ENCODE measurements at places on chromosomes 6 and 20. TPM values are rescaled to one million over a fixed set of nuclear protein-coding genes. Genes with fewer than 3 reads are reported as not detected.

- no peak for DNase-seq
Measured at GRCh38 chr6:135820340-135820739, 31.2 kb upstream of the PDE7B start.

The BPIFA1 gene
- total RNA-seq, result not detected

The ID4 gene
- 4.3 TPM for total RNA-seq

GRCh38 chr20:48761023-48761785 is 66.6 kb downstream of the PREX1 start:
- no peak for DNase-seq

The TCP11 gene
- not detected for total RNA-seq

DNA sequence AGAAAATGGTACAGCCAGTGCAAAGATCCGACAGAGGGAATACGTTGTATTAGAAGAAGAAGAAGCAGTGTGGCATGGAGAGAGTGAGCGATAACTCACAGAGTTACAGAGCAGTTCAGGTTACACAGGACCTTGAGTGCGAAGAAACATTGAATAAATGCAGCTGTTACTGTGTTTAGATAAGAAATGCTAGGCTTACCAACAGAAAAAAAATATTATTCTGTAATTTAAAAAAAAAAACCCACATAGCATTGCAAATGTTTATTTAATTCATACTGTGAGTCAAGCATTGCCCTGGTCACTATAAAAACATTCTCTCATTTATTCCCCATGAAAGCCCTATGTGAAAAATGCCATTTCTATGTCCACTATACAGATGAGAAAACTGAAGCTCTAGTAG is 373.4 kb upstream of the EPHA7 start:
- DNase-seq, result peak; percentile 49

DNA sequence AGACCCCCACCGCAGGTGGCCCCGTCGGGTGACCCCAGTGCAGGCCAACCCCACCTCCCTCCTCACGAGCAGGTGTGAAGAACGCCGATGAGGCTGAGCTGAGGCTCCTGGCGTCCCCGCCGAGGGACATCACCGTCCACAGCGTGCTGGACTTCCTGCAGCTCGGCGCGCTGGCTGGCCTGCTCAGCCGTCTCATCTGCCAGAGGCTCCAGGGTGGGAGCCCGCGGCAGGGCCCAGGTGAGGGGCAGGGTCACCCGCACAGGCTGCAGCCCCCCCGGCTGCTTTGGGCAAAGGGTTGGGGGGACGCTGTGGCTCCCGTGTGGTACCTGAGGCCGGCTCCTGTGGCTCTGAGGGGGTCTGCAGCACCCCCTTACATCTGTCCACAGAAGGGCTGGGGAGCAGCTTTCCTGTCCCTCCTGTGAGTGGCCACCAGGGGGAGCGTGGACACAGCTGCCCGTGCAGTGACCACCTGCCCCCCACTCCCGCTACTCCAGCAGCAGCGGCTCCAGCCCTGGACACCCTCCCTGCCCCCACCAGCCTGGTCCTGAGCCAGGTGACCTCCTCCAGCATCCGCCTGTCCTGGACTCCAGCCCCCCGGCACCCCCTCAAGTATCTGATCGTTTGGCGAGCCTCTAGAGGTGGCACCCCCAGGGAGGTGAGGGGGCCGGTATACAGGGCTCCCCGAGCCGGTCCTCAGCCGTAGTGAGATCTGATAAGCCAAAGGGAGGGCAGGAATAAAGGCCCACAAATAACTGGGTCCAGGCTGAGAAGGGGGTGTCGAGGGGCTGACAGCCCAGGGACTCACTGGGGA is 16.5 kb downstream of the COL20A1 start:
- peak; percentile 27 for DNase-seq

The C20orf144 gene
- total RNA-seq, result not detected

GRCh38 chr20:35776513-35777101 is 4.8 kb downstream of the PHF20 start:
- DNase-seq, result no peak

The SERPINB6 gene
- total RNA-seq, result 115 TPM

The ASIP gene
- not detected for total RNA-seq

GRCh38 chr6:26103141-26103769 is 16.0 kb downstream of the HFE start:
- DNase-seq, result peak; percentile 30

- DNase-seq, result no peak
Measured at GRCh38 chr6:3318821-3319540, 60.2 kb downstream of the PSMG4 start.

The SGK2 gene
- 0.23 TPM for total RNA-seq

- no peak for DNase-seq
Measured at GRCh38 chr6:38988736-38989449, 59.7 kb upstream of the GLP1R start.

DNA sequence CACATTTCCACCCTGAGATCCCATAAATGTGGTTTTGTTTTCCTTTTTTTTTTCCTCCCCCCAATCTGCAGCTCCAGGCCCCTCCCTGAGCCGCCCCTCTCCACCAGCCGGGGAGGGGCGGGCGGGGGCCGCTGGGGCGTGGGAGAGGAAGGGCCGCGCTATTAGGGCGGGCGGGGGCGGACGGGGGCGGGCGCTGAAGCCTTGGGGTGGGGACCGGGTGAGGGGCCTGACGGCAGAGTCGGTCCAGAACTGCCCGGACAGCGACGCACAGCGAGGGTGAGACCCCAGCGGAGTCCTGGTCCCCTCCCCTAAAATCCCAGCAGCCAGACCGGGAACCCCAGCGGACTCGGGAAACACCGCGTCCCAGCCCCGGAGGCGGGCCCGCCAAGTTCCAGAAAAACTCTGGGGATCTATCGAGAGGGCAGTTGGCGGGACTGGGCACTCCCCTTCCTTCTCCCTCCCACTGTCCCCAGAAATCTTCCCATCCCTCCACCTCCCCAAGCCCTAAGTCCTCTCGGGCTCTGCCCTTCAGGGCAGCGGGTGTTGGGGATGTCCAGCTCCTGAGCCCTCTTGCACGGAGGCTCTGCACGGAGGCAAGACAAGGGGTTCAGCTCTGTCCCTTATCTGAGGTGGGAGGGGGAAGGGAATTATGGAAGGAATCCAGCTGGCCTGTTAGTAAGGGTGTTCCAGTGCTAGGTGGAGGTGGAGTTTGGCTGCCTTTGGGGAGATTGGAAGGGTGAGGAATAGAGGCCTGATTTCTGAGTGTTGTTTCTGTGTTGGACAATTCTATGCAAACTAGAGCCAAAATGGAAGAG is at the start of gene PRICKLE4:
PRICKLE4 (plus strand) TSS at position 232 of the 815 bp plus-strand sequence. CDS start 2,692 bp downstream, outside the sequence.
- peak; percentile 41 for DNase-seq

DNA sequence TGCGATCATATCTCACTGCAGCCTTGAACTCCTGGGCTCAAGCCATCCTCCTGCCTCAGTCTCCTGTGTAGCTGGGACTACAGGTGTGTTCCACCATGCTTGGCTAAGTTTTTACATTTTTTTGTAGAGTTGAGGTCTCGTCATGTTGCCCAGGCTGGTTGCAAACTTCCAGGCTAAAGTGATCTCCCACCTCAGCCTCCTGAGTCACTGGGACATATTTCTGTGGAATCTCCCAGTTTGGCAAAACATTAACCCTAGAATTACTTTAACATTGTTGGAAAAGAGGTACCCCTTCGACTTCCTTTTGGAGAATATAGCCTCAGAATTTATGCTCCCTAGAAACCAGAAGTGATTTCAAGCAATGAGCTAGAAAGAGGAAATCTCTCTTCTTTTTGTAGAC is 57.2 kb downstream of the SHLD1 start:
- DNase-seq, result no peak

DNA sequence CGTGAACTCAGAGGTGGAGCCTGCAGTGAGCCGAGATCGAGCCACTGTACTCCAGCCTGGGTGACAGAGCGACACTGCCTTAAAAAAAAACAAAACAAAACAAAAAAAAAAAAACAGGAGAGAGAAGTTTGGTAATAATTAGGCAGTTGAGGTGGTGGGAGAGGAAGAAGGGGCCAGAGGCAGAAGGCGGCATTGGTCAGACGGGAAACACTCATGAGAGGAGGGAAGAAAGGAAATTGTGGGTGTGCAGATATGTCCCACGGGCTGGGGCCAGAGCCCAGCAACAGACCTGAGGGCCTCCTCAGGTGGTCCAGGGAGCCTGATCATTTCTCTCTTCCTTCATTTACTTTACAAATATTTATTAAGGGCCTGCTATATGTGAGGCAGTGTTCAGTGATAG is 20.0 kb downstream of the SULF2 start:
- no peak for DNase-seq

The FAM210B gene
- 13.0 TPM for total RNA-seq

All from H4 (cell line).